Effector CD4-positive, alpha-beta T cell (primary cell): ENCODE measurements at places on chromosomes 12 and 14.

GRCh38 chr14:105439710-105440553 is 20.3 kb downstream of the MTA1 start:
- no peak for DNase-seq

DNA sequence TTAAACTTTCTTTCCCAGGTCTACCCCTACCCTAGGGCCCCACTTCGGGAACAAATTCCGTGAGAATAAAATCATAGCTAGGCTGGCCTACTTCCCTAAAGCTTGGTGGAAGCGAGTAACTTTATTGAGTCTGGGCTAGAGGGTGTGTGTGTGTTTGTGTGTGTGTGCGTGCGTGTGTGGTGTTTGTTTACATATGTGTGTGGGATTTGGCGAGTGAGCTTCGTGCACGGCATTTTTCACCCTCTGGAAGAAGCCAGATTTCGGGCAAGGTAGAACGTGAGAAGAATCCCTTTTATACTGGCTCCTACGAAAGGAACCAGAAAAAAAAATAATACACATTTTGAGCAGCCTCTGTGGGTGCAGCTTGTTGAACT is 7.5 kb upstream of the LHX5 start:
- no peak for DNase-seq

GRCh38 chr14:69013943-69014782 is 35.1 kb upstream of the ACTN1 start:
- DNase-seq, result no peak

DNA sequence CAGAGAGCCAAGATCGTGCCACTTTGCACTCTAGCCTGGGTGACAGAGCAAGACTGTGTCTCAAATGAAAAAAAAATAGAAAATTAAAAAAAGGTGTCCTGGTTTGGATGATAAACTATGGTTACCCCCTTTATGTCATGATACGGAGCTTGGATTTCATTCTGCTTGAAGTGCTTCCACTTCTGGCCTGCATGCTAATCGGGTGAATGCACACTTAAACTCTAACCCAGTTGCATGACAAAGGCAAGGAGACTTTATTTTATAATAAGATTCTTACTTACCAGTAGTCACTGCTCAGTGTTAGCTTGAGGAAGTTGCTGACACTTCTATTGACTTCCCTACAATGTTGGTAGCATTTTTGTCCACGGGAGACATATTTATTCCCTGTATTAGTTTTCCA is 24.3 kb downstream of the CFAP54 start:
- DNase-seq, result no peak

DNA sequence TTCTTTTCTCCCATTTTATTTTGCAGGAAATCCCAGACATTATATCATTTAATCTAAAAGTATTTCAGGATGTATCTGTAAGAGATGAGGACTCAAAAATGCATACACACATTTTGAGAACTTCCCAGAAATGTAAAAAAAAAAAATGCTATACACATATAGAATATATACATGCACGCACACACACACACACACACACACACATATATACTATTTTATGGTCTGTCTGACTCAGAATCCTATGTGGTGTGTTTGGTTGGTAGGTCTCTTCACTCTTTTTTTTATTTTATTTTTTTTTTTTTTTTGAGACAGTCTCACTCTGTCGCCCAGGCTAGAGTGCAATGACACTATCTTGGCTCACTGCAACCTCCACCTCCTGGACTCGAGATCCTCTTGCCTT is 65.5 kb downstream of the FBXO34 start:
- DNase-seq, result no peak

DNA sequence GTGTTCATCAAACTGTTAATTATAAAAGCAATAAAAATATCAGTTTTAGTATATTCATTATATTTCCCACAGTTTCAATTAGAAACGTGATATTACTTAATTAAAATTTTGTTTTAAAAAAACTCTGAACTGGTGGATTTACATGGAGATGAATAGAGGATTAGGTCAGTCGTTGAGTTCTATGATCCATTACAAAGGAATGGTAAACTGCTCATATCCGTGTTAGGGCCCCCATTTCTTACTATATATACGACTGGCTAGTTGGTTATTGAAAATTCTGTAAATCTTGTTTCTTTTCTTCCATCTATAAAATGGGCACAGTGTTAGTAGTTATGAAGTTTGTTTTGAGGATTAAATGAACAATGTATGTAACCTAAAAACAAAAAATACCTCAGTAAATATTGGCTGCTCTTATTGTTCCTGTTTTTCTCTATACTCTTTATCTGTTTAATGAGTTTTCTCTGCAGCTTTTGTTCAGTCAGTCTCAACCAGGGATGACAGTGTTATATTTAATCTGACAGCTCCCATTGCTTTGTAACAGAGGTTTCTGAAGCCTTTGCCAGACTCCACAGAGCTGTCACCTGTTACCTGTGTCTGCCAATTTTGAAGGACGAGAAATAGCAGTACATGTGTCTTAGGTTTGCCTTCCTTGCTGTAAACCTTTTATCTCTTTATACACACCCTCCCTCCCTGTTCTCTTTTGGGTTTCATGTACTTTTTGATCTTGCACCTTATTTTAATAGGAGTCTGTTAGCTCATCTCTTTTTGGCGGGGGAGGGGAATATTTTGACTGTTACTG is 41.5 kb downstream of the FRS2 start:
- DNase-seq, result no peak

GRCh38 chr12:47360771-47361388 is 281.1 kb upstream of the AMIGO2 start:
- DNase-seq, result peak; percentile 42

- DNase-seq, result no peak
Observed at GRCh38 chr14:20591235-20591634, at the start of gene RNASE12. RNASE12 (minus strand) TSS chr14:20591376; CDS start chr14:20590723, 653 bp downstream.

GRCh38 chr12:105330931-105331804 is 677 bp downstream of the C12orf75 start:
- no peak for DNase-seq

GRCh38 chr14:49962621-49963020 is 69.7 kb downstream of the ARF6 start:
- DNase-seq, result no peak

DNA sequence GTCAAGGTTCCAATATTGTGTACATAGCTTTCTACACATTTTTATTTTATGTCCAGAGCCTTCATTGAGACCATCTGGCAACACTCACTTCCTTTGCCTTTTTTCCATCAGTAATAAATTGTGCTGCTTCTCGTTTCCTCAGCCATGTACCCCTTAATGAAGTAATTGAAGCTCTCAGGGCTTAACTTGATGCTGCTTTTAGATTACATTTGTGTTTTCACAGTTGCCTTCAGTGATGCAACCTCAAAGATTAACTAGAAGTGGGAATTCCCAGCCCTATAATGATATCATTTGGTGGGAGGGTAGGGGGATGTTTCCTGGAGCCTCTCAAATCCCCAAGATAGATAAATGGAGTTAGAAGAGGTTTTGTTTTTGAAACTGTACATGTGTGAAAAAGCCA is 80.2 kb upstream of the KRR1 start:
- DNase-seq, result no peak

GRCh38 chr12:97542666-97543280 is 80.2 kb downstream of the RMST start:
- no peak for DNase-seq

- no peak for DNase-seq
Observed at GRCh38 chr14:35212471-35213142, 79.6 kb upstream of the PSMA6 start.

DNA sequence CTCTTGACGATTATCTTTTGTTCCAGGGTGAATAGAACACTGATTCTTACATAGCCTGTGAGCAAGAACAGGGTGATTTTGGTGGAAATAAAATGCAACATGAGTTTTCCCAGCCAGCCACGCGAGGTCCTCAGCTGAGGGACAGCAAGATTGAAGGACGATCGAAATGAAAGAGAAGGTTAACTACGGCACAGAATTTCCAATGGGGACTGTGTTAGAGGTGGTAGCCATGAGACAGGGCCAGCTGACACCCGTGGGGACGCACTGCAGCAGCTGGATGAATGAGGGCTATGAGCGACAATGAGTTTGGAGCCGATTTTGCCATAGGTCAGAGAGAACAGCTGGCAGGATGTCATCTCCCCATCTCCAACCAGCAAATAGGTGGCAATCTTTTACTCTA is 243.4 kb upstream of the PELI2 start:
- no peak for DNase-seq

DNA sequence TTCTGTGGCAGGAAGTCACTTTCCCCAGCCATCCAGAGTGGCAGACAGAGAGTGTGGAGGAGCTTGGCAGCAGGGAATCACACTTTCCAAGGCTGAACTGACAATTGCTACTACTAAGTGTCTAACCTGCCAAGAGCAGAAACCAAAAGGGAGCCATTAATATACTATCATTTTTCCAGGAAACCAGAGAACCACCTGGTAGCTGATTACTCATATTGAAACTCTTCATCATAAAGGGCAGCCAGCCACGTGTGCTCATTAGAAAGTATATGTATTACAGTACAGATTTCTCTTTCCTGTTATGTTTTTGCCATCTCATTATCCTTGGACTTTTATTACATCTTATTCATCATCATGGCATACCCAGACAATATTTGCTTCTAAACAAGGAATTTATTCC is 374.9 kb downstream of the GXYLT1 start:
- DNase-seq, result no peak

DNA sequence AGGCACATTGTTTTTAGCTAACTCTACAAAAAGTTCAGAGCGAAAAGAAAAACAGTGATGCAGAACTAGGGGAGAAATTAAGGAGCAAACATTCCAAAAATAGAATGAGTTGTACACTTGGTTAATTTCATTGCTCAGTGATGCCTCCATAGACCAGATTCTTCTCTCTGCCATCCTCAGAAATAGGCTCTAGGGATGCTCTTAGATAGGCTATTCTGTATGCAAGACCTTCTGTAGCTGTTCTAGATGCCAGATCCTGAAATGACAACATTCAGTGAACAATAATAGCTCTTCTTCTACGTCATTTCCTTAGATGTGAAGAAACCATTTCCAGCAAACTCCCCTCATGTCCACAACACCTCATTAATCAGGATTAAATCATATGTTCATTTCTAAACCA is 466.3 kb downstream of the DIO2 start:
- no peak for DNase-seq

DNA sequence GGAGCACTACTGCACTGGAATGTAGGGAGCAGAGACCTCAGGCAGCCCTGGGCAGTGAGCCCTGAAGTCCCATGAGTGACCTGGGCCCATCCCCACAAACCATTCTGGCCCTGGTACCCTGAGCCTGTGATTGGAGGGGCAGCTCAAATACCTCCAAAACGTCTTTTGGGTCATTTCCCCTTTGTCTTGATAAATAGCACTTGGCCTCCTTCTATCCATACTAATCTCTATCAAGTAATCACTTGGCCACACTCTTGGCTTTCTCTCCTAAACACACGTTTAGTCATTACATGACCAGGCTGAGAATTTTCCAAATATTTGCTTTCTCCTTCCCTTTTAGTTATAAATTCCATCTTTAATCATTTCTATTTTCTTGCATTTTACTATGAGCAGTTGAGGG is 91.3 kb downstream of the RPAP3 start:
- no peak for DNase-seq

DNA sequence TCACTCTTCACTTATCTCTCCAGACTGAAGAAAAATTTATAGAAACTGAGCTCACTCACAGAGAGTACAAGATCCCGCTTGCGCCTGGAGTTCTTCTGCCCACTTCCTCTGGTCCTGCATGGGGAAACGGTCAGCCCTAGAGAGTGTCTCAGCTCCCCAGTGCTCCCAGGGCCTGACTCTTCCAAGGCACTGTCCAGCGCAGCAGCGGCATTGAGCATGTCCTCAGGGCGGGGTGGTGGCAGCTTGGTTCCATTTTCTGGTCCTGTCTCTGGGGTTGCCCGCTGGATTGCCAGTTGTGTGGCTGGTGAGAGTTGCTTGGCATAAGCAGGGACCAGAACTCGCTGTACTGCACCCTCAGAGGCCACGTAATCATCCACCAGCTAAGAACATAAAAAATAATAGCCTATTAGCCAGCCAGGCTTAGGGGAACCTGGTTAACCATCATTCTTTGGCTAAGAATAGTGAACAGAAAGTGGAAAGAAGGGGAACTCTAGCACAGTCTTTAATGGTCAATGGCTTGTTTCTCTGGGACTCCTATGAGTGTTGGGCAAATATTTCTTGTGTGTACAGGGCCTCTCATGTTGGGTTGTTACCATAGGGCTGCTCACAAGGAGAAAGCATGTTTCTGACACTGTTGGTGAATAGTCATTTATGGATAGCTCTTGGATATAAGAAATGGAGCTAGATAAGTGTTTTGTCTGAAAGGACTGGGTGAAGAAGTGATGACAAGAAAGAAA is 13.7 kb upstream of the AJUBA start:
- DNase-seq, result no peak

DNA sequence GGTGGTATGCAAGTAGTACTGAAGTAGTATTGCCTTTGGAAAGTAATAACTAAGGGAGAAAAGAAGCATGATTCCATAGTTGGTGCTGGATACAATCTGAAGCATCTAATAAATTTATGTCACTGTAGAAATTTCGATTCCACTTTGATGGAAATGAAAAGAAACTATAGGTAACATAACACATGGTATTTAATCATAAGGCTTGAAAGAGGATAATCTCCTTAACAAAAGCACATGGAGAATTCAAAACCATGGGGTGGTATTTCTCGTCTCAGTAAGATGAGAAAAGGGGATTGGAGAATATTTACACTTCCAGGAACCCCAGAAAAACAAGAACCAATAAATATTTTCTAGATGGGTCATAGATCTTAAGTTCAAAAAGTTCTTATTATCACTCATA is 72.7 kb downstream of the NDUFA12 start:
- DNase-seq, result no peak

DNA sequence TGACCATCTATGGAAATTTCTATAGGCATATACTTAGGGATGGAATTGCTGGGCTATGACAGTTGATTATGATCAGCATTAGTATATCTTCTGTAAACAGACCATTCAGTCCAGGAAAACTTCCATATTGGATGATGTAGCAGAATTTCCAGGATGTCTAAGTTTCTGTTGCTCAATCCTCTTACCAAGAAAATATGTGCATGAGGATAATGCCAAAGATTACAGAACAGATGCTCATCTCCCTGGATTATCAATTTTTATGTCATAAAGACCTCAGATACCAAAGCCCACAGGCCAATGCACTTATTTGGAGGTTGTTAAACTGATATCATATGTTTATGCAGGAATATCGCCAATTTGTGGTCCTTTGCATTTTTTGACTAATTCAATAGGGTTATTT is 354.4 kb upstream of the FLRT2 start:
- DNase-seq, result no peak

DNA sequence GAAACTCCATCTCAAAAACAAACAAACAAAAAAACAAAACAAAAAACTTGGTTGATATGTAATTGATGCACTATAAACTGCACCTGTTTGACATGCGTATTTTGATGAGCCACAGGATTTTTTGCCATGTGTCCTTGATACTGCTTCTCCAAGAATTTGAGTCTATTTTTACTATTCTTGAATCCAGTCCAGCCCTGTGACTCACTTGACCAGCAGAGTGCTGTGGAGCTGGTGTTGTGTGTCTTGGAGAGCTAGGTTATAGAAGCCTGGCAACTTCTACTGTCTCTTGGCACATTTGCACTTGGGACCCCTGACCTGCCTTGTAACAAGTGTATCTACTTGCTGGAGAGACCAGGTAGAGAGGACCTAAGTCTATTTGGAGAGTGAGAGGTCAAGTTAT is 52.0 kb downstream of the KLRG1 start:
- no peak for DNase-seq

- DNase-seq, result no peak
Observed at GRCh38 chr12:130704606-130705005, 11.5 kb downstream of the RIMBP2 start.
